ENCODE measurements at places on chromosomes 13 and 19. TPM values are rescaled to one million over a fixed set of nuclear protein-coding genes. Genes with fewer than 3 reads are reported as not detected.

The TSHZ3 gene
- 3.8 TPM for total RNA-seq

The SPRED3 gene
- total RNA-seq: 0.05 TPM

The CAPN12 gene
- total RNA-seq: not detected

The ZNF225 gene
- total RNA-seq: 4.4 TPM

The PDX1 gene
- total RNA-seq: not detected

The COX6B1 gene
- 619 TPM for total RNA-seq

The SOHLH2 gene
- not detected for total RNA-seq

The ZNF865 gene
- 0.85 TPM for total RNA-seq

The KLK15 gene
- total RNA-seq: not detected

The RNF17 gene
- not detected for total RNA-seq

The NKPD1 gene
- 0.03 TPM for total RNA-seq

The ZNF763 gene
- 1.8 TPM for total RNA-seq

The ZNF253 gene
- 4.7 TPM for total RNA-seq

The OCEL1 gene
- 4.6 TPM for total RNA-seq

The MEDAG gene
- not detected for total RNA-seq

The BCAM gene
- 1.1 TPM for total RNA-seq

The SIGLEC6 gene
- total RNA-seq: not detected

DNA sequence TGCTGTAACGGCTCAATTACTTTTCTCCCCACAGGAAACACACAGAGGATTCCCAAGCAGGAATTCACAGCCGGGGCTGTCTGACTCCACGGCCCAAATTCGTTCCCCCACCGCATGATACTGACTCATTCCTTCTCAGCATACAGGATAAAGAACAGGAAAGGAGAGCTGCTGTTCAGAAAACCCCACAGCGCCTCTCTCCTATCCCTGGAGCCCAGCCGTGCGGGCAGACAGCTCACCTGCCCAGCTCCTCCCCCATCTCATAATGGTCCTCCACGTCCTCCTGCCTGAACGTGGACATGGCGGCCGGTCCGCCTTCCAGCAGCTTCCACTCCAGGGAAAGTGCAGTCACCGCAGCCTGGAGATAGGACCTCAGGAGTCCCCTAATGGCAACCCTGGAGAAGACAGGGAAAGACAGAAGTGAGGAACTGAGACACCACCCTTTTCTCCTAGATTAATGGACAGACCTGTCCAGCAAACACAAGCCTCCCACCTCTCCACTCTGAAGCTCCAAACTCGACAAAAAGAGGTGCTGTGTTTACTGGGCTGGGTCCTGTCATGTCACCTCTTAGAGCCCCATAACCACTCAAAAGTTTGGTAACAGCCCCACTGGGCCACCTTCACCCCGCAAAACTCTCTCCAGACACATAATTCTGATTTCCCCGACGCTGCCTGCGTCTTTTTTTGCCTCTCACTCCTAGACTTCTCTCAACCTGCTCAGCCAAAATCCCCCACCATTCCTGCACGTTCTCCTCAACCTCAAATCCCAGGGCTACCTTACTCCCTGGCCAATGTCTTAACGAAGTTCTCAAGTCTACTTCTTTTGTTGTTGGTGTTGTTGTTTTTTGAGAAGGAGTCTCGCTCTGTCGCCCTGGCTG is 1.2 kb downstream of the DAPK3 start:
- peak; percentile 50 for DNase-seq

GRCh38 chr13:97659602-97660001 is 225.6 kb downstream of the RAP2A start:
- peak; percentile 38 for DNase-seq

DNA sequence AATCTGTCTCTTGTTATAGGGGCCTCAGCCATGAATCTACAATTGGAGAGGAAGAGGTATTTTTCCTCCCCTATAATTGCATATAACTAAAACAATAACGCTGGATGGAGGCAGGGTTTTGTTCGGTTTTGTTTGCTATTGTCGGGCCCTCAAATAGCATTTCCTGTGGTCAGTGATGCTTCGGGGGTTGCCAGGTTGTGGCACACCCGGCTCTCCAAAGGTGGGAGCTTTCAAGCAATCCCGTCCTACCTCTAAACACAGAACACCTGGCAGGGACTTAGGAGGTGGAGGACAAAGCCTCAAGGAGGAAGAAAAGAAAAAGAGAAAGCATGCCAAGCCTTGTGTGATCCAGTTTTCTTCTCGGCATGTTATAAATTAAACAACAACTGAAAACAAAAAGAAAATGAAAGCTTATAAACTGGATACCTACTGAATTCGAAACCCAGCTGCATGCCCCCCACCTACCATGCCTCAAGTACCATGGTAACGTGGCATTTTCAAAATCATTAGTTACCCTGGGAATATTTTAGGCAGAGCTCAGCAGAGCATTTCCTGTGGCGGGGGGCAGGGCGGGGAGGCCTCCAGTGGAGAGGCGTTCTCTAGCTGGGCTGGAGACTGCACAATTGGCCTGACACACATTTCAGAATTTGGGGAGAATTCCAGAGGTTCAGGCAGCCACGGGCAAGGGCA is 213.8 kb downstream of the DCLK1 start:
- DNase-seq: no peak

- no peak for DNase-seq
Measured at GRCh38 chr19:46076031-46076880, 35.5 kb upstream of the IGFL4 start.

GRCh38 chr13:45303026-45303425 is 38.0 kb downstream of the TPT1 start:
- no peak for DNase-seq

- DNase-seq: no peak
Measured at GRCh38 chr19:35130761-35131720, 3.8 kb downstream of the LGI4 start.

- DNase-seq: no peak
Measured at GRCh38 chr13:83773961-83774360, 108.3 kb downstream of the SLITRK1 start.

- DNase-seq: no peak
Measured at GRCh38 chr19:44948237-44948636, 2.4 kb downstream of the APOC2 start.

GRCh38 chr19:42440357-42441048 is 2.2 kb downstream of the CXCL17 start:
- peak; percentile 78 for DNase-seq

DNA sequence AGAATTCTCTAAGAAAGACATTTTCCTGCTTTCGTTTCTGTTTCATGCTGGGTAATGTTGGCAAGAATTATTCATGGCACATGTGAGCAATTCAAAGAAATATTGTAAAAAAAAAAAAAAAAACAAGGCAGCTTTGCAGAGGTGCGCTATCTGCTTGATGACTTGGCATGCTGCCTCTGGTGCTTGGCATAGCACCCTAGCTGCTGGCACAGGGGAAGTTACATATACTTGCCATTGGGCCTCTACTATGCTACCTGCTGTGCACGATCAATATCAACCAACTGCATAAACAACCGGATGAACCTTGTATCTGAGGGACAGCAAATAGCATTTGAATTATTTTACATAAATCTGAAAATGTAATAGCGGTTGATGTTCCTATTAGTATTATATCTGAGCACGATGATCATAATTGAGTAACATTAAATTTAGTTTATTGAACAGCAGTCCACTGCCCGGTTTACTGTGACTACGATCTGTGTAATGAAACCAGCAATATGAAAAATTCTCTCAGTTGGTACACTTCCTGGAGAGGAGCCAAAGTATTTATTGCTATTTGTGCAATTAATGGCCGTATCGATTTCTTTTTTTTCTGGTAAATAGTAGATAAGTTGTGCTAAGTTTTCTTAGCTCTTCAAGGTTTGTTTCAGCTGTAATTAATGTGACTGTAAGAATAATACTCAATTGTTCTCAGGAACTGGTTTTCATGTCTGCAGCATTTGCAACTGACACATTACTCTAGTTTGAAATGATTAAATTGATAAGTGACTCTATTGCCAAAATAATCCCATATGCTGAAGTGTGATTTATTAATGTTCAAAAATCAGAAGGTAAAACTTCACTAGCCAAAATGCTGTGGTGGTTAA is 717.3 kb downstream of the DACH1 start:
- no peak for DNase-seq

- no peak for DNase-seq
Measured at GRCh38 chr13:29538652-29539040, 56.8 kb downstream of the SLC7A1 start.

DNA sequence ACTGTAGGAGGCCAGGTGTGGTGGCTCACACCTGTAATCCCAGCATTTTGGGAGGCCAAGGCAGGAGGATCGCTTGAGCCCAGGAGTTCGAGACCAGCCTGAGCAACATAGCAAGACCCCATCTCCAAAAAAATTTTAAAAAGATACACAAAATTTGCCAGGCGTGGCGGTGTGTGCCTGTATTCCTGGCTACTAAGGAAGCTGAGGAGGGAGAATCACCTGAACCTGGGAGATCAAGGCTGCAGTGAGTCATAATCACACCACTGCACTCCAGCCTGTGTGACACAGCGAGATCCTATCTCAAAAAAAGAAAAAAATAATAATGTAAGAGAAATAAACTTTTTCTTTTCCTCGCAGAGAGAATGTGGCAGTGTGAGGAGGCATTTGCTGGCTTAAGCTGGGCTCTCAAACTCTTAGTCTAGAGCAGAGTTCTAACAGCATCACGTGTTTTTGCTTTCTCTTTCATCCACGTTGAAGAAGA is 21.1 kb downstream of the FAM187B start:
- no peak for DNase-seq

DNA sequence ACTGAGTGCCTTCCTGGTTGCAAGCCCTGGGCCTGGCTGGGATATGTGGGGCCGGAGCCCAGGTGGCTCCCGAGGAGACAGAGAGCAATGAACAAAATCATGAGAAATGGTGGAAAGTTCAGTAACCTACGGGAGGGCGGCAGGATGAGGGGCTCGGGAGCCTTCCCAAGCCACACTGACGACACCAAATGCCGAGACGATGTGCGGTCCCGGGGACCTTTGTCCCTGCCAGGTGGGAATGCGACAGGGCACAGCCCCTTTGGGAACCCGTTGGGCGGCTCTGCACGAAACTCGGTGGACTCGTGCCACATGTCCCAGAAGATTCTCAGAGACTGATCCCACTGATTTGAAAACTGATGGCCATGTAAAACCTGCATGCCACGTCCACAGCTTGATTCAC is 11.7 kb upstream of the ZNF14 start:
- DNase-seq: no peak

DNA sequence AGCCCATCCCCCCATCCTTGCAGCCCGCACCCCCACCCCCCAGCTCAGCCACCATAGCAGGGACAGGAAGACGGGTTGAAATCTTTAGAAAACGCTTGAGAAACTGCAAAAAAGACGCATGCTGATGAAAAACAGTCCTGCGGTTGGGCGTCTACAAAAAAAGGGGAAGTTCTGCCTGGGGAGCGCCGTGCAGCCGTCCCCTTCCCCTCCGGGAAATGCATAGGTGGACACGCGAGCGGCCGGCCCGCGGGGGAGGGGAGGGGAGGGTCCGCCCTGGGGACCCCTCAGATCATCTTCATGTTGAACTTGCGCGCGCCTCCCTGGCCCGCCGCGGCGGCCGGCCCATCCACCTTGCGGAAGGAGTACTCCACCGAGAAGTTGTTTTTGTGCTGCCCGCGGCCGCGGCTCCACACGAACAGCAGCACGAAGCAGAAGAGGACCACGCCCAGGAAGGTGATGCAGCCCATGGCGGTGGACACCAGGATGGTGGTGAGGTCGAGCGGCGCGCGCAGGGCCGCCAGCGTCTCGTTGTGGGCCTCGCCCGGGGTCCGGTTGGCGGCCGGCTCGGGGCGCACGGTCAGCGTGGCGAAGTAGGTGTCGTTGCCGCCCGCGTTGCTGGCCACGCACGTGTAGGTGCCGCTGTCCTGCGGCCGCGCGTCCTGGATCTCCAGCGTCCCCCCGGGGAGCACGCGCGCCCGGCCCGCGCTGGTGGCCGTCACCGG is 7.9 kb upstream of the PEAK3 start:
- no peak for DNase-seq

GRCh38 chr19:30968210-30968609 is 381.0 kb downstream of the TSHZ3 start:
- peak; percentile 56 for DNase-seq

DNA sequence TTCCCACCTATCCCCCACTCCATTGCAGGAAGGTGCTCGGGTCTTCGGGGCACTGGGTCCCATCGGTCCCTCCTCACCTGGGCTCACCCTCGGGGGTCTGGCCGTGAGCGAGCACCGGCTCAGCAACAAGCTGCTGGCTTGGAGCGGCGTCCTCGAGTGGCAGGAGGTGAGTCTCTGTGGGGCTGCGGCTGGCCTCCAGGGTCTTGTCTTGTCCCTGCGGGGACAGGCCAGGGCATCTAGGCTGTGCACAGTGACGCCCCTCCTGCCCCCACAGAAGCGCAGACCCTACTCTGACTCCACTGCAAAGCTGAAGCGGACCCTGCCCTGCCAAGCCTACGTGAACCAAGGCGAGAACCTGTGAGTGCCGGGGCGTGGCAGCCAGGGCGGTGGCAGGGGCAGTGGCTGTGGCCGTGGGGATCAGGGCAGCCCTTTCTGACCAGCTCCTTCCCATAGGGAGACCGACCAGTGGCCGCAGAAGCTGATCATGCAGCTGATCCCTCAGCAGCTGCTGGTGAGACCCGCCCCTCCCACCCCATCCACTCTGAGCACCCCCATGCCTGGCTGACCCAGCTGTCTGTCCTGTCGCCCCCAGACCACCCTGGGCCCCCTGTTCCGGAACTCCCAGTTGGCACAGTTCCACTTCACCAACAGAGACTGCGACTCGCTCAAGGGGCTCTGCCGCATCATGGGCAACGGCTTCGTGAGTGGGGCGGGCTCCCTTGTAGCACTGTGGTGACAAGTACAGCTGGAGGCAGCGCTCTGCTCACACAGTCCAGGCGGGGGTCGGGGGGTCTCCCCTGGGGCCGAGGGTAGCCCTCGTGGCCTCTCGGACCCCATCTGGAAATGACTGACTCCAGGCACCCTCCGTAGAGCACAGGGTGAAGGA is 3.7 kb downstream of the PTOV1 start:
- DNase-seq: no peak

Data from SK-MEL-5 (cell line).